ENCODE measurements at places on chromosomes 1 and 21. TPM values are rescaled to one million over a fixed set of nuclear protein-coding genes. Genes with fewer than 3 reads are reported as not detected.

SPRR5 gene
- total RNA-seq, result 41.5 TPM

C1orf115 gene
- total RNA-seq, result 7.5 TPM

DNA sequence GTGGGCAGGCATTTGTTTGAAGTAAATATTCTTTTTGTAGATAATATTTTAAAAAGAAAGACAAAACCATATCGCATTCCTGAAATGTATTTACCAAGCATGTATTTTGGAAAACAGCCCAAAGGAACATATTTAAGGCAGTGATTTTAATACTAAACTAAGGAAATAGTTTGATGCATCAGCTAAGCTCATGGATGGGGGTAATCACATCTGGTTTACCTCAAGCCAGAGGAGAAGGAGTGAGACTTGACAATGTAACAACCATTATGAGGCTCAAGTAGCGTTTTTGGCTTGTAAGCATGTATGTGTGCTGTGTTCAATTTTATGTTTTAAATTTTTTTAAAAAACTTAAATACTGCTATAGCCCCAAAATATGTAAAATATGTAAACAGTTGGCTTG, 390.5 kb downstream of the DISC1 start:
- no peak for DNase-seq

DNA sequence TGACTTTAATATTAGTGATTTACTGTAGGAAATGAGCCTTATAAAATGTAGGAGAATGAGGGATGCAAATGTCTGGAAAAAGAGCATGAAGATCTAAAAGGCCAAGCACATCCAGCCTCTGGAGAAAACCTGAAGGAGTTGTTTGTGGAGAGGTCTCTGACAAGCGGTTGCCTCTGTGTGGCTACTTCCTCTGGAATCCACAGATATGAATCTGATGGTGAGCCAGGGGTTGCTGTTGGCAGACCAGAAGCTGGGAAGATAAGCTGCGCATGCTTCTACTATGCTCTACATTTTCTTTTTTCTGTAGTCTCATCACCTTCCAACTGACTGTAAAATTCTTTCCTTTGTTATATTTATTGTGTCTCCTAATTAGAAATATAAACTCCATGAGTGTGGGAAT, 248.6 kb downstream of the OLFM3 start:
- DNase-seq, result no peak

IFNLR1 gene
- total RNA-seq, result 14.1 TPM
